ENCODE measurements at places on chromosomes 16 and 17.

GRCh38 chr16:88983771-88984687 lies 7.0 kb upstream of the CBFA2T3 start:
- H3K4me1 ChIP-seq, result peaks cover 15% of the 10 kb centered on the region
- no peaks in the 10 kb centered on the region for H3K36me3 ChIP-seq

DNA sequence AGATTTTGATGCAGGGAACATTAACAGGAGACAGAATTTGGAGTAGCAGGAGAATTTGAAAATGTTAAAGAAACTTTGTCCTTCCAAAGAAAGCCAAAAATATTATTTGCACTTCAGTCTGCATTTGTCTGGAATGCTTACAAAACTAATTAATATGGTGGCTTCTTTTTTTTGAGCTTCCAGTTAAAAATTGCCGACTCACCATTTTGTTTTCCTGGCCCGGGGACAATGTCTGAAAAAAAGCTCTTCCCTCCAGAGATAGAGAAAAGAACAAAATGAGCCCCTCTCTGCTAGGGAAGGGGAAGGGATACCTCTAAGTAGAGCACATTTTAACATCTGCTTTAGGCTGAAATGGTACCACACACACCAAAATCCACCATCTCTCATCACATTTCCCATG lies 360.8 kb downstream of the SOX9 start:
- peaks cover 9% of the 10 kb centered on the region for H3K4me1 ChIP-seq
- H3K36me3 ChIP-seq, result no peaks in the 10 kb centered on the region
- H3K4me3 ChIP-seq, result no peak overlapping the region
- H3K27me3 ChIP-seq, result peaks cover 41% of the 10 kb centered on the region
- DNase-seq, result no peak
- no peak overlapping the region for H3K27ac ChIP-seq

DNA sequence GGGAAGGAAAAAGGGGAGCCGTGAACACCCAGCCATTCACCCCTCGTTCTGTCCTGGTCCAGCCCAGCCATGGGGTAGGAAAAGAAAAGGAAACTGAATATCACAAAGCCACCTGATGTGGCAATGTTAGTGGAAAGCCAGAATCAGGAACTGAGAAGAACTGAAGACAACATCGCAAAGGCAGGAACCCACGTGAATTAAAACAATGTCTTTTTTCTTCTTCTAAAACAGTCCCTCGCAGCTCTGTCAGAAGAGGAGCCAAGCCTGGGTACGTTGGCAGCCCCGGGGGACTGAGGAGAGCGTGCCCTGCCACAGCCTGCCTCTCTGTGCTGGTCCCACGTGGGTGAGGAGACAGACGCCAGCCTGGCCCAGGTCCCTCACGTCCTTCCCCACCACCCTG lies 55.0 kb downstream of the ZNF423 start:
- no peak for DNase-seq
- no peaks in the 10 kb centered on the region for H3K27me3 ChIP-seq

- peaks cover 7% of the 10 kb centered on the region for H3K27me3 ChIP-seq
- no peak overlapping the region for H3K4me3 ChIP-seq
- no peaks in the 10 kb centered on the region for H3K36me3 ChIP-seq
- DNase-seq, result no peak
Observed at GRCh38 chr17:42855048-42855596, 4.1 kb downstream of the AOC3 start.

GRCh38 chr16:977081-977701 lies 4.4 kb upstream of the SOX8 start:
- peaks cover 47% of the 10 kb centered on the region for H3K4me1 ChIP-seq
- peak; percentile 48 for DNase-seq
- H3K27me3 ChIP-seq, result peaks cover 16% of the 10 kb centered on the region
- H3K4me3 ChIP-seq, result no peak overlapping the region
- no peak overlapping the region for H3K27ac ChIP-seq

DNA sequence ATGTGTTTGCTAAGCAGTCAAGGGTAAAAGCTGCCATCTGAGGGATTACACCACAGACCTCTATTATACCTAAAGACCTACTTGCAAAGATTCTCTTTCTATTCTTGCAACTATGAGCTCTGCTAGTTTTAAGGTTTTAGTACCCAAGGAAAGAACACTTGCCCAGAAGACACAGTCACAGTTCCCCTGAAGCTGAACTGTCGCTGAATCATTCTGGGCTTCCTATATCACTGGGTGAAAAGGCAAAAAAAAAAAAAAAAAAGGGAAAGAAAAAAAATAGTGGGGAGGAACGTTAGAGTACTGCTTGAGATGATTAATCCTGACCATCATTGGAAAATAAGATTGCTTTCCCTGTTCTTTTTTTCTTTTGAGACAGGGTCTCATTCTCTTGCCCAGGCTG lies 37.9 kb downstream of the LYRM1 start:
- H3K27ac ChIP-seq, result no peak overlapping the region
- no peak overlapping the region for H3K4me3 ChIP-seq
- peaks cover 14% of the 10 kb centered on the region for H3K4me1 ChIP-seq
- peaks cover 3% of the 10 kb centered on the region for H3K27me3 ChIP-seq

- no peak for DNase-seq
- no peaks in the 10 kb centered on the region for H3K4me1 ChIP-seq
- no peak overlapping the region for H3K27ac ChIP-seq
- H3K36me3 ChIP-seq, result no peaks in the 10 kb centered on the region
- H3K27me3 ChIP-seq, result no peaks in the 10 kb centered on the region
- no peak overlapping the region for H3K4me3 ChIP-seq
Observed at GRCh38 chr16:52929478-52930400, 123.0 kb downstream of the CHD9NB start.

DNA sequence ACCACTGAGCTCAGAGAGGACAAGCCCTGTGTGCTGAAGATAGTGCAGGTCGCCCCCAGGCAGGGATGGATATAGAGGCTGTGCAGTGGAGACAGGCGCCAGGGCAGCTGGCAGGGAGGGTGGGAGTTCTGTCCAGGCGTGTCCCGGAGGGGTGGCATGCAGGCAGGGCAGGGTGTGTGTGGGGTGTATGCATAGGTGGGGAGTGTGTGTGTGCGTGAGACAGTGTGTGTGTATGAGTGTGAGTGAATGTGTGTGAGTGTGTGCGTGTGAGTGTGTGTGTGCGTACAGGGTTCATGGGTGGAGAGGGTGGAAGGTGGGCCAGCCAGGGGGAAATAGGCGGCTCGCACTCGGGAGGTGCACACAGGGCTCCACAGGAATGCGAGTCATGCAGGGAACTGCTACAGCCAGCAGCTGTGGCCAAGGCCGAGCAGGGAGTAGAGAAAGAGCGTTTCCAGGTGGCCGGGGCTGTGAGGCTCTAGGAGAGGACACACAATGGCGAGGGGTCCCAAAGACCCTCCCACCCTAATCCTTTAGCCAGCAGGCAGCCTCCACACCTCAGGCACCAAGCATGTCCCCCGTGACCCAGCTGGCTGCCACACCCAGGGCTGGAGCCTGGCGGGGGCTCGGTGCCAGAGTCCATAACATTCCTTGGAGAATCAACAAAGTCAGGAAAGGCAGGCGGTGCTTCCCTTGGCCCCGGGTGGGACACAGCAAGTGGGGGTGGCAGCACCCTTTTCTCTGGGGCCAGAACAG lies 4.6 kb downstream of the PLCD3 start:
- H3K36me3 ChIP-seq, result no peaks in the 10 kb centered on the region
- peak overlapping the region; percentile 78 for H3K27ac ChIP-seq
- peak overlapping the region; percentile 21 for H3K4me3 ChIP-seq
- H3K27me3 ChIP-seq, result peaks cover 5% of the 10 kb centered on the region
- DNase-seq, result no peak

DNA sequence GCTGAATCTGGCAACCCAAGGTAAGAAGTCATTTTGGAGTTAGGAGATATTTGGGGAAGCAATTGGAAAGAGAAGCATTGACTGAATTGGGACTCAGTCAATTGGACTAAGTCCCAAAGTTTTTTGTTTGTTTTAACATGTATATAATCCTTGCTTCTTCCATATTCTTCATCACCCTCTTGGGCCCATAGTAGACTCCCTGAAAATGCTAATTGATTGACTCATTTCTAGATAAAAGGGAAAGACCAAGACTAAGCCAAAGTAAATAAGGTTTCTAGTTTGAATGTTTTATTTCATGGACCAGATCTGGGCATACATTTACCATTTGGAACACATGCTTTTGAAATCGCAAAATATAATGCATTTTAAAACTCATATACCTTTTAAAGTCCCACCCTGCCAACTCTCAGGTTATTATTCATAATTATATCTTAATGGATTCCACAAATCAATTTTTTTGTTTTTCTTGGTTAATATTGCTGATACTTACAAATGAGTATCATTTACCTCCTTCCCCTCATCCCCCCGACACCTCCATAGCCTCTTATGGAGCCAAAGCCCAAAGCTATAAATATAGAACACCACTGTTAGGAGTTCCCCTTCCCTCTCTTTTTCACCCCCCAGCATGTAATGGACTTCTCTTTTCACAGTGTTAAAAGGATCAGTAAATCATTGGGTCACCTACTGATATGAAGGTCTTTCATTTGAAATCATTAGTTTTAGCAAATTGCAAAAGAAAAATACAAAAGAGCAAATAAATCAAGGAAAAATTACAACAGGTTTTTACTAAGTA lies 674.0 kb upstream of the SOX9 start:
- H3K4me1 ChIP-seq, result peaks cover 12% of the 10 kb centered on the region
- H3K4me3 ChIP-seq, result no peak overlapping the region
- no peaks in the 10 kb centered on the region for H3K36me3 ChIP-seq
- H3K27ac ChIP-seq, result no peak overlapping the region
- DNase-seq, result no peak

GRCh38 chr17:82709024-82709675 lies 7.4 kb upstream of the FN3KRP start:
- H3K36me3 ChIP-seq, result no peaks in the 10 kb centered on the region
- DNase-seq, result no peak
- H3K27ac ChIP-seq, result no peak overlapping the region
- H3K4me3 ChIP-seq, result no peak overlapping the region
- H3K4me1 ChIP-seq, result peaks cover 22% of the 10 kb centered on the region
